ENCODE measurements at places on chromosomes 7 and 10.

DNA sequence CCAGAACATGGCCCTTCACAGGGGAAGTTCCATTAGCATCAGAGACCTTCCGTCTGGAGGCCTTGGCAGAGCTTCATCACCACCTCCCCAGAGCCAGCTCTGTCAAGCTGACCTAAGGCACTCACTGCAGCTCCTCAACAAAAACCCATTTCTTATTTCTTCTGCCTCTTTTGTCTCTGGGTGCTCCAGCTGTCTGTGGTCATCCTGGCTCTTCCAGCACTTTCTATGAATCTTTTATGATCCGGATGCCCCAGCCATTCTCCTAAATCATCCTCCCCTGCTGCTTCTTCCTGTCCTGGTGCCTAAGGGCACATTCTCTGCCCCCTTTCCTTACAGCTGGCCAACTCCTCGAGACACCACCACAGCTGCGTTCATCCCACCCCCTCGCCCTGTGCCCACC, 171.7 kb upstream of the INSYN2A start:
- DNase-seq = no peak

GRCh38 chr10:22710139-22710745, 4.1 kb downstream of the PIP4K2A start:
- DNase-seq = no peak

DNA sequence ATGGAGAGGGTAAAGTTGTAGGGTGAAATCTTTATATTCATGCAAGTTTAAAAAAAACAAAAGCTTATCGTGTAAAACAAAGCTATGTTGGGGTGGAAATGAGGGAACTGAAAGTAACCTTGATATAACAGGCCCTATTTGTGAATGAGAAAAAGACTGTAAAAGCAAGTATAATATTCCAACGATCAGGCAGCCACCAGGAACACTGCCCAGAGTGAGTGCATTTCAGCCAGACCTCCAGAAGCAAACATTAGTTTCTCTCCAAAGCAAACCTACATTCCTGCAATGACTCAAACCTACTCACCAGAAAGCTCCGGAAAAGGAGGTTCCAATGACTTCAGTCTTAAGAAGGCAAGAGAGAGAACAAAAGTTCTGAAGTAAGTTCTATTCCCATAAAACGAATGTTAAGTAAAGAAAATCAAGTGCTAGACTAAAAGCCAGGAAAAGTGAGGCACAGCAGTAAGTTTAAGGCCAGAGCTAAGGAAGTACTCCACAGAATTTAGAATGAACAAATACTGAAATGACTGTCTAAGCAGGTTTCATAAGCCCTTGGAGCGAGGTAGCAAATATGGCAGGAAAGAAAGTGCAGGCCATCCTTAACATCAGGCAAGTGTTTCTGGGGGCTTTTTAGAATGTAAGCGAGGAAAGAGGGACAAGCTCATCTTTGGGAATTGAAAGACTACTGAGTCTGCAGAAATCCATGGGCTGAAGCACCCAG, 493.1 kb downstream of the XPNPEP1 start:
- no peak for DNase-seq

DNA sequence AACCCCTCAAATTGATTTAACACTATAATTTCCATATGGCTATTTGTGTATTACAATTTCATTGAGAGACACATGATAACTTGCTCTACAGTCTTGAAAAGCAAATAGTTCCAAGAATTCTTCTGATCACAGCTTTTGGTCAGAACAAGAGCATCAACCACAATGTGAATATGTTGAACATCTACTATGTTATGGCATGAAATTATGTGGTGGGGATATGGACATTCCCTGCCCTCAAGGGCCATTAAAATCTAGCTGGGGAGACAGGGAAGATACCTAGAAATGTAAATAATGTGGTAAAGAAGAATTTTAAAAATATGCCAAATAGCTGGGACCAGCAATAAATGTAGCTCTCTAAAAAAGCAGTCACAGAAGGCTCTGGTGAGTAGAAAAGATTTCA, 262.2 kb downstream of the FZD1 start:
- no peak for DNase-seq

DNA sequence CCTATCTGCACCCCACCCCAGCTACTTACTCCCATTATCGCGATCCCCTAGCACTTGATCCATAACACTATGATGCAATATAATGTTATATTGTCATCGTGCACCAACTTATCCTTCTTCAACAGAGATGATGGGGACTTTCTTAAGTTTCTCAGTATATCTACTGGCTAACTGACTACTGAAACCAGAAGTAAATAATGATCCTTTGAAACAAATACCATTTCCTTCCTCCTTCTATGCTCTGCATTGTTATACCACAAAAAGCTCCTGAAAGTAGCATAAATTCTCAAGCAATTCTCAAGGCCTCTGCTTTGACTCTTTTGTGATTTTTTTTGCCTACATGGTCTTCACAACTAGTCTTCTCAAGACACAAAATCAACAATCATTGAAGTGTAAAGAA, 68.9 kb downstream of the HTR7 start:
- no peak for DNase-seq

DNA sequence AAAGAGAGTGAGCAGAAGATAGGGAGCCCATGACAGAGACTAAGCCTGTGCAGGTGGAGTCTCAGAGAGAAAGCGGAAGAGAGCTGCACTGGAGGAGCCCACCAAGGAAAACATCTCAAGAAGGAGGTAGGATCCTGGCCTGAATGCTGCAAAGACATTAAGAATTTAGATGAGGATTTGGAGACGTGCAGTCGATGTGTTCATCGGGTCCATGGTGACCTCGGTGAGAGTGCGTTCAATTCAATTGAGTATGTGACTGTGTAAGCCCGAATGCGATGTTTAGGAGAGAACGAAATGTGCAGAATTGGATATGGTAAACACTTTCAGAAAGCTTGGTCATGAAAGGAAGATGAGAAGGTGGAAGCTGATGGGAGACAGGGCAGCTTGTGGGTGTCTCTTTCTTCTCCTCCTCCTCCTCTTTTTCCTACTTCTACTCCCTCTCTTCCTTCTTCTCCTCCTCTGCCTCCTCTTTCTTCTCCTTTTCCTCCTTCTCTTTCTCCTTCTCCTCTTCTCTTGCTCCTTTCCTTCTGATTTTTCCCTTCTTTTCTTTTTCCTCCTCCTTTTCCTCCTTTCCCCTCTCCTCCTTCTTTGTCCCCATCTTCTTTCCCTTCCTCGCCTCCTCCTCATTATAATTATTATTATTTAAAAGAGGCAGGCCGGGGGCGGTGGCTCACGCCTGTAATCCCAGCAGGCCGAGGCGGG, 276.0 kb downstream of the RPS24 start:
- no peak for DNase-seq

DNA sequence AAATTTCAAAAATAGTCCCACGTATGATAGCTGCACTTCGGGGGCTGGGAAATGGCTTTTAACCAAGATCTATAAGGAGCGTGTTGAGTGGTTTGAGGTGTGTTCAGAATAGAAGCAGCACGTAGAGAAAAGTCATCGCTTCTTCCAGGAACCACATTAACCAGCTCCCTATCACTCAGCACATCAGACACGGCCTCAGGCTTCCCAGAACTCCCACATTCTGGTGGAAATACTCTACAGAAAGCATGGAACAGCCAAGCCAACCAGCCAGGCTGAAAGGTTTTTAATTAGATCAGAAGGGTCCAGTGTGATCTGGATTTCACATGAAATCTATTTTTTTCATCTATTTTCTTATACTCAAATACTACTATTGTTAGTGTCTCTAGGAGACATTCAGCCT, 231.5 kb upstream of the NRP1 start:
- DNase-seq = no peak

- no peak for DNase-seq
These were observed 11.7 kb downstream of the SEMA3C start for GRCh38 chr7:80907141-80907601.

GRCh38 chr7:23074443-23075261, 30.9 kb upstream of the KLHL7 start:
- DNase-seq = no peak

DNA sequence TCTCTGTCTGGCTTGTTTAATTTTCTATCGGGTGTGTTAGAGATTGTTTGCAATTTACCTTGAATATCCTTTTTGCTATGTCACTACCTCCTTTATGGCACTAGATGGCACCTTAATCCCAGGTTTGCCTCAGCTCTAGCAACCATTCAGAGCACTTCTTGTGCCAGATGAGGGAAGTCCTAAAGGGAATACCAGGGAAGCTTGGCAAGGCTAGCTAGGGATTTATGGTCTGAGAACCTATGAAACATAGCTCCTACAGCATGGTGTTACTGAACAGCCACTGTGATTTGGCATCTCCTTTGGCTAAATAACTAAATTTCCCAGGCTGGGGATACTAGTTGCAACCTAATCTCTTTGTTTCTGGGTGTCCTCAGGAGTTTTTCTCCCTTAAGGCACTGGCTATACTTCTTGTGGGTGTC, 69.0 kb upstream of the VOPP1 start:
- peak; percentile 67 for DNase-seq

DNA sequence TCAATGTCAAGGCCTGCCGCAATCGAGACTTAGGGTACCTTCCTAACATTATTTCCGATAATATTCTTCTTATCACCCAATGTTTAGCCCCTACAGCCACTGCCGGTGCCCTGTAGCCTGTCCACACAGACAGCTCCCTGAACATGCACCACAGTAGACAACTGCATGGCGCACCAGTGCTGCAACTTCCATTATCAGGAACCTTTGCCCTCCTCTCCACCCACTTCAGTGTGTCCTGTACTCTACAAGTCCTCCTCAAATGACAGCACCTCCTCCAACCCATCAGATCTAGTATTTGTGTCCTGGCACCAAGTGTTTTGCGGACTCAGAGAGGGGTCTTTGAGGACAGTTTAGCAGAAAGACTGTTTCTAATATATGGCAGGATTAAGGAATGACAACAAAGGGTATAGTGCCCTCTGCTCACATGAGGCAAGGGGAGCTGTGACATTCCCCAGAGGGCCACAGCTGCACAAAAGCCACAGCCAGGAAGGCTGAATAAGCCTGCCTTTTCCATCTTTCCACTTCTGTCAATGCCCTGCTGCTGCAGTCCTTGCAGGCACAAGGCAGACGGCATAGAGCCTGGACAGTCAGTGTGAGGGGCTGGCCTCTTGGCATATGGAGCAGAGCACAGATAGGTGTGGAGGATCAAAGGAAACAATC, 335.4 kb downstream of the PARD3 start:
- no peak for DNase-seq

DNA sequence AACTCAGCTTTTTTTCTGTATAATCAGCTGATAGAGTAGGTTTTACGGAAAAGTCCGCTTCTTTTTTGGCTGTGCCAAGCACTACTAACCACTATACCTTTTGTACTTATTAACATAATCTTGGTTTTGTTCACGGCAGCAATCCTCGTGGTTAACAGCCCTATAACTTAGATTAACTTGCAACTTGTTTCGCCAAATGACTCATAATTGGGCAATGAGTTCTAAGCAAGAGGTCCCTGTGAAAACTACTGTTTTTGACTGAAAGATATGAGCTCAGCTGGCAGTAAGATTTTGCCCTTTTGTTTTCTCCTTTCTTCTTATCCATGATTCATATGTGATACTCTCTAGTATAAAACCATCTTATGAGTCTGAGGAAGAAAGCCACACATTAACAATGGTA, 345.0 kb upstream of the PCDH15 start:
- DNase-seq = no peak

DNA sequence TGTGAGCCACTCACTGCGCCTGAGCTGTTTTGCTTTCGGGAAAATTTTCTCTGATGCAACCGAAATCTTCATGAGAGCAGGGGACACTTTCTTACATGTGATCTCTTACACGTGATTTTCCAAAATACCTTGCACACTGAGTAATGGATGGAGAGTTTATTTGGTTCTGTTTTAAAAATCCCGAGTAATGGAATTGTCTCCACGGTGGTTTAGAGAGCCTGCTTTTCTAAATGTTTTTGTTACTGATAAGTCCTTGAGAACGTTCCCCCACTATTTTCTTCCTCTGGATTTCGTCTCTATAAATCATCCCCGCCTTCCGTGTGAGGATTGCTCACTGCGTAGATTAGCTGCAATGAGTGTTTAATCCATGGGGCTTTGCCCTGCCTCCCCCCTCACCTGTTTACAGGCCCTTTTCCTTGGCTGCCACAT, 25.7 kb downstream of the CAMK1D start:
- DNase-seq = no peak

GRCh38 chr7:91826377-91826776, 54.1 kb downstream of the MTERF1 start:
- no peak for DNase-seq

DNA sequence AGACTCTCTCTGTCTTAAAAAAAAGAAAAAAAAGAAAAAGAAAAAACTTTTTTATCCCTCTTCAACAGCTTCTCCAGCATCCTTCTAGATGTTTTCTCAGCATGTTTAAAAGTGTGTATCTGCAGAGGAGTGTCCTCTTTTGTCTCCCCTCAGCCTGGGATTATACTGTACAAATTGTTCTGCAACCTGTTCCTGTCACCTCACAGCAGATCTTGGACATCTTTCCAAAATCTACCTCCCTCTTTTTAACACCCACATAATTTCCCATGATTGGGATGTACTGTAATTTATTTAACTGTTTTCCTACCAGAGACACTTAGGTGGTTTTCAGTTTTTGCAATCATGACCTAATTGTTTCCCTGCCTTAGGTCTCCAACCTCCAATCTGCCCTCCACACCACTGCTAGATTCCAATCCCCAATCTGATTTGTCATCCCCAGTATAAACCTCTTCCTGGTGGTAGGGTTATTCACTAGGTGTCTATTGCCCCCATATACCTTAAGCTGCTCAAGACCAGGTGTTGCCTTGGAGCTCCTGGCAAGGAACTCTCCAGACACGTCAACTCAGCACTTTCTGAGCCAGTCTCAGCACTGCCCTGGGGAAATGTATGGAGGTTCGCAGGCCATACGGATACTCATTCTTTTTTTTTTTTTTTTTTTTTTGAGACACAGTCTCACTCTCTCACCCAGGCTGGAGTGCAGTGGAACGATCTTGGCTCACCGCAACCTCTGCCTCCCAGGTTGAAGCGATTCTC, 17.6 kb upstream of the DDIT4 start:
- DNase-seq = no peak

DNA sequence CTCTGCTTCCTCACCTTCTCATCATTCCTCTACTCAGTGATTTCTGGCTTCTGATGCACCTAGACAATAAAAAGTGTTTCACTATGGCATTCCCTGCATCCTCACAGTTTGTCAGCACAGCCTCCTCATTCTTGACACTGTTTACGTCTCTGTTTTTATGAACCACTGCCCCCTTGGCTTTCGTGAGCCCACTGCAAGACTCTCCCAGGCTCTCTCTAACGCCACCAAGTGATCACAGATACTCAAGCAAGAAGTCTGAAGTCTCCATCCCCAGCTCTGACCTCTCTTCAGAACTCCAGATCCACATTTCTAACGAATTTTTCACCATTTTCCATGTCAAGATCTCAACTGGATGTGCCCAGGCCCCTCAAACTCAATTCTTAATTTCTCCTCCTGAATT, 8.9 kb downstream of the SLC16A9 start:
- DNase-seq = no peak
